ENCODE measurements at places on chromosomes 1 and 21. TPM values are rescaled to one million over a fixed set of nuclear protein-coding genes. Genes with fewer than 3 reads are reported as not detected.

DISP3 gene
- total RNA-seq = 0.16 TPM

SLAMF7 gene
- total RNA-seq = 1.6 TPM

ANGPTL3 gene
- total RNA-seq = not detected

MECR gene
- 17.0 TPM for total RNA-seq

OPTC gene
- total RNA-seq = not detected

LCE1E gene
- total RNA-seq = not detected

HRNR gene
- total RNA-seq = not detected

RNU1-4 gene
- under 0.01 TPM for total RNA-seq

MARCKSL1 gene
- total RNA-seq = 27.9 TPM

ELOVL1 gene
- 28.1 TPM for total RNA-seq

E2F2 gene
- total RNA-seq = 2.9 TPM

GRCh38 chr1:198909973-198910372, 271.1 kb downstream of the PTPRC start:
- DNase-seq = no peak

DNA sequence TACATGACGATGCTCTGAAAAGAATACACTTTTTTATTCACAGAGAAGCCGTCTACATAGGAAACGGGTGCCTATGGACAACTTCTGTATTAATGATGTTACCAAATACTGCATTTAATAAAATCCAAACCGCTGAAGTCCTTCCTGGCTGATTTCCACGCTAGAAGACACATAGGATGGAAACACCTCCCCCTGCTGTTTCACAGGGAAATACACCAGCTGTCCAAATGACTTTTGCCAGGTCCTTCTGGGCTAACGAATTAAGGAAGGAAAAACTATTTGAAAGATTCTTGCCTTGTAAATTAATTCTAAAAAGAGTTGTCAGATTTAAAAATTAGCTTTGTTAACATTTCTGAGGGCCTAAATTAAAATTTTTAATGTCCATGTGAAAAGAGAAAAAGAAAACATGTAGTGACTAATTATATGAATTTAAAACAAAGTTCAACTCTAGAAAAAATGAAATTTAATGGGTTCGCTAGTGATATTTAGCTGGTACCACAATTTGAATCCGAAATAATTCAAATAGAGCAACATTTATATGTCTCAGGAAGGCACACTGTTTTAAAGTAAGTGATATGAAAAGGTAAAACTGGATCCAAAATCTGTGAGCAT, 146.0 kb downstream of the RERE start:
- no peak for DNase-seq

DNA sequence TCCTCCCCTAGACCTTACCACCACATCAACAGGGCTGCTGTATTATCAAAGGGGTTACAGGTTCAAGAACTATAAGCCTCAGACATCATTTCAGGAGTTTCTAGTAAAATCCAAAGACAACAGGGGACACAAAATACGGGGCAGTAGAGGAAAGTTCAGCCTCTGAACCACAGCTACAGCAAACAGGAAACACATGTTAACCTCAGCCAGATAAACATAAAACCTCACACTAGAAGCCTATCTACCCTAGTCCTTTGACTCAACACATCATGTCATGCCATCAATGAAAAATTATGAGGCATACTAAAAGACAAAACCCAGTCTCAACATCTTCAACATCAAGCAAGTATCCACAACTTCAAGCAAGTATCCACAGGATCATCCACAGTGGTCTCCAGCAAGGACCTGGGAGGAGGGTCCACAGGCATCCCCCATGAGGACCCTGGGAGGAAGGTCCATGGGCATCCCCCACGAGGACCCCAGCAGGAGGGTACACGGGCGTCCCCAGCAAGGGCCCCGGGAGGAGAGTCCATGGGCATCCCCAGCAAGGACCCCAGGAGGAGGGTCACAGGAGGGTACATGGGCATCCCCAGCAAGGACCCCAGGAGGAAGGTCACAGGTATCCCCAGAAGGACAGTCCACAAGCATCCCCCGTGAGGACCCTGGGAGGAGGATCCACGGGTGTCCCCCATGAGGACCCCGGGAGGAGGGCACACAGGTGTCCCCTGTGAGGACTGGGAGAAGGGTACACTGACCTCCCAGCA, 440.0 kb downstream of the MATN1 start:
- no peak for DNase-seq

- no peak for DNase-seq
Measured at GRCh38 chr21:33155005-33155404, 74.7 kb upstream of the IFNAR2 start.

DNA sequence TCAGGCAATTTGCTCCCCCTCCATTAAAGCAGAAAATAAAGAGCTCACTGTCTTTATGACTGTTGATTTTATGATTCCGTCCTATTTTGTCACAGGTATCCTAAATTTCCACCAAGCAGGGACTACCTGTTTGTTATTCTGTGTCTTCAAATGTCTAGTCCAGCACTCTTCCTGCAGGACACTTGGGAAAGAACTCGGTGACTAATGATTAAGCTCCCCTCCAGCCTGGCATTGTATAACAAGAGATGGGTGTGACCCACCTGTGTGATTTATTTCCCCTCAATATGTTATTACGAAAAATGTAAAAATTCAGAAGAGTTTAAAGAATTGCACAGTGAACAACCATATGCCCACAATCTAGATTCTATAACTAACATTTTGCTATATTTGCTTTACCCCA, 42.9 kb upstream of the LRRN2 start:
- DNase-seq = no peak

GRCh38 chr1:69409731-69410456, 157.8 kb upstream of the LRRC7 start:
- no peak for DNase-seq

GRCh38 chr1:54188291-54188690, 11.5 kb downstream of the CYB5RL start:
- no peak for DNase-seq

DNA sequence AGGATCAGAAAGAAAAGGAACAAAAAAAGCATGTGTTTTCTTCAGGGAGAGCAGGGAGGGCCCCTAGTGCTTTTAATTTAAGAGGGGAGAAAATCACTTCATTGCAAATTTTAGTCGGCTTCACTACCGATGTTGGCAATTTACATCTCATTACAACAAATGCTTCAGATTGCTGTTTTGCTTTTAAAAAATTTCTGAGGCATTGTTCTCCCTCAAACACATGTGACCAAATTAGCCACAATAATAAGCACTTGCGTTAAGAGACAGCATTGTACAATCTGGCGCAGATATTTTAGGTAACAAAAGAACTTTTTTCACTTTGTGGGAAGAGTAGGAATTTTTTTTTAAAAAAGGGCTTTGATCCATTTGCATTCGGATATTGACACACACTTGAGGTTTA, 29.8 kb downstream of the BEND5 start:
- DNase-seq = no peak

- DNase-seq = no peak
Measured at GRCh38 chr1:85888921-85889320, 180.7 kb upstream of the ZNHIT6 start.

DNA sequence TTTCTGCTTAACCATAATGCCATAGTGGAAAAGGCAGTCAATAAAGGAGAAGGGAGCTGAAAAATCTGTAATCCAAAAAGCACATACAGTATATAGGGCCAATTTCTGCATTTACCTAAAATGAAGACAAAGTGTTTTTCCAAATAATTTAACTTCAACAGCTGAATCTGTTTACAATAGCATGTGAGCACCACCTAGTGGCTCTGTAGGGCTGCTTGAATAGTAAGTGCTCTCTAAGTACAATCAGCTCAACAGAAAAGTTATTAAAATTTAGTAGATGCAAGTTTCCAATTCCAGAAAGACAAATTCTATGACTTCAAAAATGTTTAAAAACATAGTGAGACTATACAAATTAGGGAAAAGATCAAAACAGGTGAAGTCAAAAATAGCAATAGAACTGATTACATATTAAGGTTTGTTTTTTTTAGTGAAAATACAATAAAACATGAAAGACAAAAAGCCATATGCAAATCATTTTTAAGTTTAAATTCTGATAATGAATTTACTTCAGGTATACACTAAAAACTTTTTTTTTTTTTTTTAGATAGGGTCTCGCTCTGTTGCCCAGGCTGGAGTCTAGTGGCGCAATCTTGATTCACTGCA, 220.0 kb downstream of the SETD4 start:
- no peak for DNase-seq

DNA sequence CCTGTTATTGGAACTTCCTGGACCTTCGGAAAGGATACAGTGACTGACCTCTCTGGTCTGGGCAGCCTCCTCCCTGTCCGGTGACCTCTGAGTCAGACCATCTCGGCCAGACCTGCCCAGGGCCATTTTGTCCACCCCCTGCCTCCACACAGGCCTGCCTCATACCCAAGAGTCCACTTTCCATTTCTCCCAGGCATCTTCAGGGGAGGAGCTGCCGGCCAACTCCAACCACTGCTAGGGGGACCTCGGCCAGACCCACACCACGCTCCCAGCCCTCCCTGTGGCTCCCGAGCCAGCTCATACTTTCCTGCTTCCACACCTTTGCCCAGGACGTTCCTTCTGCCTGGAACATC, 29.5 kb upstream of the RUNX3 start:
- DNase-seq = no peak

GRCh38 chr1:235317168-235317567, 10.8 kb downstream of the ARID4B start:
- DNase-seq = no peak

GRCh38 chr1:5329068-5329739, 663.0 kb downstream of the NPHP4 start:
- DNase-seq = no peak

DNA sequence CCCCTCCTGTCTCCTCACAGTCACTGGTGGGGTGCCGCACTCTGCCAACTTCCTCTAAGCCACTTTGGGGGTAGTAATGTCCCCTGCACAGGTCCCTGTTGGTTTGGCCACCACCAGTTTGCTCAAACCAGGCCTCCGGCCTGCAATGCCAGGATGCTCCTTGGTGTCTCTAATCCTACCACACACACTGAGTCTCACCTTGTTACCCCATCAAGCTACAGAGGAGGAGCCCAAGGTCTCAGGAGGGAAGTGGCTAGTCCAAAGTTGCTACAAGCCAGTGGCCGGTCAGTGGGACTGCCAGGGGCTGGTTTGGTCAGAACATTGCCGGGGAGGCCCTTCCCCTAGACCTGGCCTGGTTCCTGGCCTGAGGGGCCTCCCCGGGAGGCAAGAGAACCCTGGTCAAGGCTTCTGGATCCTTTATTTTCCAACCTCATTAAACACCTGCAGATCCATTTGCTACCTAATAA, 21.5 kb upstream of the LRP8 start:
- no peak for DNase-seq

GRCh38 chr1:200999667-201000066, 23.8 kb downstream of the KIF21B start:
- no peak for DNase-seq

GRCh38 chr1:196774603-196775002, at the start of gene CFHR3:
CFHR3 (plus strand) TSS chr1:196774840; CDS start chr1:196774887, 47 bp downstream.
- DNase-seq = no peak

- DNase-seq = no peak
Measured at GRCh38 chr1:76158126-76158525, 83.6 kb downstream of the ST6GALNAC3 start.

- DNase-seq = no peak
Measured at GRCh38 chr1:170729225-170730002, 65.5 kb downstream of the PRRX1 start.

DNA sequence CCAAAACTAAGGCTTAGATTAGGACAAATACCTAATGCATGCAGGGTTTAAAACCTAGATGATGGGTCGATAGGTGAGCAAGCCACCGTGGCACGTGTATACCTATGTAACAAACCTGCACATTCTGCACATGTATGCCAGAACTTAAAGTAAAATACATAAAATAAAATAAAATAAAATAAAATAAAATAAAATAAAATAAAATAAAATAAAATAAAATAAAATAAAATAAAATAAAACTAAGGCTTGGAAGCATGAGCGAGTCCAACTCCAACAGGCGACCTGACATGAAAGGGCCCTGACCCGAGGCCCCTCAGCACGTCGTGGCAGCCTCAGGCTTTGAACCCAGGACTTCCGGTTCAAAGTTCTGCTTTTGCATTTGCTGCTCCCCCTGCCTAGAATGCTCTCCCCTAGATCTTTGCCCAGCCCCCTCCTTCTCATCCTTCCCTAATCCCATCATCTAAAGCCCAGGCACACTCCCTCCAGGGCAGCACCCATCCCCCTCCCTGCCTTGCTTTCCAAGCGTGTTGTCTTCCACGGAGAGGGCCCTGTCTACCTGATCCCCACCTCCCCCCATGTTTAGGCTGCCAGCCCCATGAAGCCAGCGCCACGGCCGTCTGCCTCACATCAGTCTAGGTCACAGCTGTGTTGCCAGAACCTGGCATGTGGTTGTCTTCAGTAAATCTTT, 64.3 kb downstream of the TAS1R2 start:
- no peak for DNase-seq

DNA sequence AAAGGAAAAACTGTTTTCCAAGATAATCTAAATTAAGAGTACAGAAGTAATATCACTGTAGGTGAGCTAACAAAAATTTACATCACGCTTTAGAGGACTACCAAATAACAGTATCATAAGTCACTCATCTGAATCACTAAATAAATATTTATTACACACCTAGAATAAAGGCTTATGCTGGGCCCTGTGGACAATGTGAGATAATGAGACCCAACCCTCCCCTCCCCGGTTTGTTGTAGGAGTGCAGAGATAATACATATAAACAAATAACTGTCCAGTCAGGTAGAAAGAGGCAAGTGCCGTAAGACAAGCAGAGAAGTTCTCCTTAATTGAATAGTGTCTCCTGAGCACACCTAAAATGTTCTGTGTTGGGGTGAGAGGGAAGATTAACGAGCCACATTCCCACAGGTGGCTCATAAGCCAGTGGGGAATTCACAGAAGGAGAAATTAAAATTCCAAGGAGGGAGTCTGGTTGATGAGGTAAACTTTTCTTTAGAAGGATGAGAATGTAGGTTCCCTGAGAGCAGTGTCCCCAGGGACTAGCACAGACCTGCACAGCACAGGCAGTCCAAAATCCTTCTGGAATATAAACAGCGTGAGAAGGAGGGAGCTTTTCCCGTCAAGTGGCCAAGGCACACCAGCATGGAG, 241.4 kb downstream of the NFIA start:
- no peak for DNase-seq

DNA sequence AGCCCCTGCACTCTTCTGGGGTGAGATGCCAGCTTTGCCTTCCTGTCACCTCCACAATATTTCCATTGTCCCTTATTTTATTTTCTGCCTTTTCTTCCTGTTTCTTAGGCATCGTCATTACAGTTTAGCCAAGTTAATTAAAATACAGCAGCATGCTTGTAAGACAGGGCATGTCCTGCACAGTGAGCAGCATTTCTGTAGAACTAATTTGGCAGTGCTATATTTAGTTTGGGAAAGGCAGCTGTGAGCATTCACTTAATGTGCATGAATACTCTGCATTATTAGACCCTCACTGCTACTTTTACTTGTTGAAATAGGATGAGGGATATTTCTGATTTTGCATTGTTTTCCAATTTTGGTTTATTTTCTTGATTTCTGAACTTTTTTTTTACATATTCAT, 133.3 kb downstream of the KCNK2 start:
- DNase-seq = no peak

GRCh38 chr1:73197972-73198371, 915.6 kb upstream of the NEGR1 start:
- DNase-seq = no peak

DNA sequence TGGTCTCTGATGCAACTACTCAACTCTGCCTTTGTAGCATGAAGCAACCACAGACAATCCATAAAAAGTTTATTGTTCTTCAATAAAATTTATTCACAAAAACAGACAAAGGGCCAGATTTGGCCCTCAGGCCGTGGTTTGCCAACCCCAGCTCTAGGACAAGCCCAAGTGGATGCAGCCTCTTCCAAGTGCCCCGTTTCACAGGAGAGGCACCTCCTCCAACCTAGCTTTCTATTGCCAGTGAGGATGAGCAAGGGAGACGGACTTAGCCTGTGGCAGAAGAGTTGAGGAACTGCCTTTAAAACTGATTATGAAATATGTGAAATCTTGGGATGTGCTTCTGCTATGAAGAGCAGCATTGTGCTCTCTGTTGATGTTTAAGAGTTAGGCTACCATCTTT, 105.4 kb downstream of the PSMG1 start:
- DNase-seq = no peak
